Stimulated activated CD4-positive, alpha-beta T cell treated with anti-CD3 and anti-CD28 coated beads, Interleukin-2, amount 100 ng/mL, for 24 hours (primary cell): ENCODE measurements at places on chromosomes 5 and 9.

DNA sequence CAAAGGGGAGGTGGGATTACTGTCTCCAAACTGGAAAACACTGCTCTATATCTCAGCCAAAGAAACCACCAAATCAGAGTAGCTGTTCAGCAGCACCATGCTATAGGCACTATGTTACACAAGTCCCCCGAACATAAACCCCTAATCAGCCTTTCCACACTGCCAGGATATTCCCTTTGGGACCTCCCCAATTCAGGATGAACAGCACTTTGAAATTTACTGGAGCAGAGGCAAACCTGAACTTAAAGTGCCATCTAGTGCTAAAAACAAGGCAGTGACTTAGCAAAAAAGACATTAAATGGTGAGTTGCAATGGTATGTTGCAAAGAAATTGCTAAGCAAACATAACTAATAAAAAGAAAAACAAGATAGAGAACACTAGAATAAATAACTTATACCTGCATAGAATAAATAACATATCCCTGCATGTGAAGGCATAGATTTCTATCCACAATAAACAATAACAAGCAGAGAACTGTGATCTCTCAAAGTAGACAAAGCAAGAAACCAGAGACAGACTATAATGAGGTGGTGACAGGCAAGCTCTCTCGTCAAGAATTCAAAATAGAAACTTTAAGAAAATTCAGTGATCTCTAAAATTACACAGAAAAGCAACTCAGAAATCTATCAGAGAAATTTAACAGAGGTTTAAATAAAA, 584.4 kb upstream of the ACO1 start:
- DNase-seq: no peak

DNA sequence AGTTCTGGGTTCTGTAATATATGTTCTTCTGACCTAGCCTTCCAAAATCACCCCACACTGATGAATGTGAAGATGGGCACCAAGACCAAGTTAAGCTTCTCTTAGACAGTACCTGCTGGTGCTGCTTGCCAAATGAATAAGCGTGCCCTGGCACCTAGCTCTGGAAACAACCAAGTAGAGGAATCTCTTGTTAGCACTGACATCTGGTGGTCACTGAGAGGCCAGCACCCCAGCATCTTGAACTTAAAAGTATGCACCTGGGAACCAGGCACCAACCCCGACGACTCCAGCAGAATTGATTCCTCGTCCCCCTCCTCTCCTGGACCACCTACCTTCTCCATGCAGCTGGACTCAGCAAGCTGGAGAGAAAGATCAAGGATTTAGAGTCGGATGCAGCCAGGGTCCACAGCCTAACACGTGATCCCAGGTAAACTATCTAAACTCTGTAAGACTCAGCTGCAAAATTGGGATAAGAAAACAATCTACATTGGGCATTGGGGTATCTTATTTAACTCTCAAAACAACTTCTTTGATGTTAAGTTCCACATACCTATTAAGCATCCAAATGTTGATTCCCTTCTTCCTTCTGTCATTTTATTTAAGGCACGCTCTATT, 89.8 kb downstream of the SLC1A3 start:
- DNase-seq: peak; percentile 39

- no peak for DNase-seq
These were observed 6.2 kb downstream of the IRF1 start for GRCh38 chr5:132484391-132484725.

- no peak for DNase-seq
These were observed 494.3 kb downstream of the NTRK2 start for GRCh38 chr9:85163825-85164224.

DNA sequence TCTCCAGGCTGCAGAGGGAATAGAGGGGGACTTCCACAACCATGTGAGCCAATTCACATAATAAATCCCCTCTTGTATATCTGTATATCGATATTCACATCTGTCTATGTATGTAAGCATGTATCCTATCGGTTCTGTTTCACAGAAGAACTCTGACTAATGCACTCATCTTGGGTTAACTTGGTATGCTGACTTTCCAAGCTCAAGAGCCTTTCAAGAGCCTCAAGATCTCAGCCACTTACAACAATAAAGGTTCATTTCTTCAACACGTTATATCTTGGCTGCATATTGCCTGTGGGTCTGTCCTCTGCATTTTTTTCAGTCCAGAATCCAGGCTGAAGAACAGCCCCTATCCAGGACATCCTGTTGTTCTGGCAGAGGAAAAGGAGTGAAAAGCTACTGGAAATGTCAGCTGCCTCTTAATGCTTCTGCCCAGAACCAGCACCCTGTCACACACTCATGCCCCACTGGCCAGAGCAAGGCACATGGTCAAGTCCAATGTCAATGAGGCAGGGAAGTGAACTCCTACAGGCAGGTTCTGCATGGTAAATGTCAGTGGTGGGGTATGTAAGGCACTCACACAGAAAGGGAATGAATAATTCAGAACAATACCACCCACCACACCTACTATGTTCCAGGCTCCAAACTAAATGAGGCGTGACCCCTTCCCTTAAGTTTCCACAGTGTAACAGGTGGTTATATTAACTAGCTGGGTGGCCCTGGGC, 91.6 kb upstream of the ICE1 start:
- DNase-seq: no peak

- no peak for DNase-seq
These were observed 1163.9 kb upstream of the SEMA6A start for GRCh38 chr5:117738571-117738970.

GRCh38 chr5:76804266-76804665, 14.6 kb upstream of the F2RL1 start:
- DNase-seq: no peak

DNA sequence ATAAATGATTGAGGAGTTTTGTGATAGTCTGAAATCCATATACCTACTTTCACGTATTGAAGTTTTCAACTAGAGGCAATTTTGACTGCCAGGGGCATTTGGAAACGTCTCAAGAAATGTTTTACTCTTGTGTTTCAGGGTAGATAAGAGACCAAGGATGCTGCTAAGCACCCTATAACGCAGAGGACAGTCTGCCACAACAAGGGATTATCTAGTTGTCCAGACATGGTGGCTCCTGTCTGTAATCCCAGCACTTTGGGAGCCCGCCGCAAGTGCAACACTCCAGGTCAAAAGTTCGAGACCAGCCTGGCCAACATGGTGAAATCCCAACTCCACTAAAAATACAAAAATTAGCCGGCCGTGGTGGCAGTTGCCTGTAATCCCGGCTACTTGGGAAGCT, 133.7 kb upstream of the CCNG1 start:
- DNase-seq: no peak

- no peak for DNase-seq
These were observed 22.1 kb upstream of the TAS2R1 start for GRCh38 chr5:9652295-9652694.

GRCh38 chr5:26582350-26583045, 455.9 kb downstream of the CDH9 start:
- DNase-seq: no peak

GRCh38 chr9:68416936-68417564, 60.6 kb downstream of the PGM5 start:
- DNase-seq: no peak

- DNase-seq: no peak
These were observed 3.3 kb upstream of the SLC2A8 start for GRCh38 chr9:127393645-127394044.

- DNase-seq: no peak
These were observed 721.4 kb upstream of the MEF2C start for GRCh38 chr5:89604342-89604741.

GRCh38 chr5:139806111-139806510, 10.5 kb downstream of the PSD2 start:
- no peak for DNase-seq

DNA sequence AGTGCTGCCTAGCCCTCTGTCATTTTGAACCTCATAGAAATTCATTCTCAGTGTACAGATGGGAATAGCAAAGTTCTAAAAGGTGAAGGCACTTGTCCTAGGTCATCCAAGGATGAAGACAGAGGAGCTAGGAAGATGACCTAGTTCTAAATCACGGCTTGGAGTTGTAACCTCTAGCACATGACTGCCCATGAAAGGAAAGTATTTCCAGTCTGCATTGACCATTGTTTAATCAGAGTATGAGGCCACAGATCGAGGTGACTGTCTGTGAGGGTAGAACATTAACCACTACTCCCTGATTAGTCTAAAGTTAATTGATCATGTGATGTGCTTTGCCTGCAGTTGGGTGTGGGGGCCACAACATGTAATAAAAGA, 674 bp upstream of the TNFSF15 start:
- DNase-seq: no peak

- DNase-seq: no peak
These were observed 244.9 kb upstream of the IRX1 start for GRCh38 chr5:3350781-3351180.

GRCh38 chr9:124022201-124023121, 10.9 kb downstream of the LHX2 start:
- no peak for DNase-seq

- DNase-seq: no peak
These were observed 300.0 kb upstream of the VLDLR start for GRCh38 chr9:2321523-2322148.

DNA sequence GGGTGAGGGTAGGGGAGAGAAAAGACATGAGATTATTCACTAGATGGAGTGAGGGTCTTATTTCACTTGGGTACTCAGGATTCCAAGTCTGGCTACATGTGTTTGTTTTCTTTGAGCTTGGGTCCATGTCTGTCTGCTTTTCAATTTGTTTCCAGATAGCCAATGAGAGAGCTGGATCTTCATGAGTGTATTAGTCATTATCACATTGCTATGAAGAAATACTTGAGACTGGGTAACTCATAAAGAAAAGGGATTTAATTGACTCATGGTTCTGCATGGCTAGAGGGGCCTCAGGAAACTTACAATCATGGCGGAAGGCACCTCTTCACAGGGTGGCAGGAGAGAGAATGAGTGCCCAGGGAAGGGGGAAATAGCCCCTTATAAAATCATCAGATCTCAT, 196.8 kb upstream of the TRIM32 start:
- DNase-seq: no peak

DNA sequence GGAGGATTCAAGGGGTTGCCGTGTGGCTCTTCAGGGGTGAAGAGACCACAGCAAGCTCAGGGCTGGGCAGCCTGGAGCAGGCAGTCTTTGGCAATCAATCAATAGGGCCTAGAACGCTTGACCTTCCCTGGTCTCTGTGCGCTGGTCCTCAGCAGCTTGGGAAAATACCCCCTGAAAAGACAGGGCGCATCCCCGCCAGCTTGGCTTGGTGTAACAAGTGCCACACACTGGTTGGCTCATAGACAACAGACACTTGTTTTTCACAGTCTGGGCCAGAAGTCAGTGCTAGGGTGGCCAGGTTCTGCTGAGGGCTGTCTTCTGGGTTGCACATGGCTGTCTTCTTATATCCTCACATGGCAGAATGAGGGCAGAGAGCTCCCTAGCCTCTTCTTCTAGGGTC, 141.1 kb downstream of the HSD17B3 start:
- no peak for DNase-seq

GRCh38 chr5:11037080-11037479, 276.0 kb upstream of the DAP start:
- DNase-seq: no peak

- no peak for DNase-seq
These were observed 7.3 kb downstream of the RNF14 start for GRCh38 chr5:141976176-141976575.

DNA sequence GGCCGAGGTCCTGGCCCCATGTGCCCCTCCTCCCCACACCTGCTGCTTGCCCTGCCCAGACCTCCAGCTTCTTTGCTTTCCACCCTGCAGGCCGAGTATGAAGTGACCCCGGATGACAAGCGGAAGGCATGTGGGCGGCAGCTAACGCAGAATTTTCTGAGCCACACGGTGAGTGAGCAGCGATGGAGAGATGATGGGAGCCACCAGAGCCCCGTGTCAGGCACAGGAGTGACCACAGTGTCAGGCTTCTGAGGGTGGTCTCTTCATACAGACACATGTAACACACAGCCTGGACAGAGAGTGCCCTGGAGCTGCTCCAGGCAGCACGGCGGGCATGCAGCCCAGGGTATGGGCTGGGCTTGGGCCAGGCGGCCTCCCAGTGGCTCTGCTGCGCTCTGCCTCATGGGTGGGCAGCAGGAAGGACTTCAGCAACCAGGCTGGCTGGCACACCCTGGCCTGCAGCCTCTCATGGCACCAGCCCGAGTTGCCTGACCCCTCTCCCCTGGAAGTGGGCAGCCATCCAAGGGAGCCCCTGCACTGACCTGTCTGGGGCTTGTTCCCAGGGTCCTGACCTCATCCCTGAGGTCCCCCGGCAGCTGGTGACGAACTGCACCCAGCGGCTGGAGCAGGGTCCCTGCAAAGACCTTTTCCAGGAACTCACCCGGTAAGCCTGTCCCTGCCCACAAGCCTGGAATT, 5.8 kb downstream of the GRK6 start:
- DNase-seq: peak; percentile 63

- DNase-seq: no peak
These were observed 121.1 kb upstream of the GNA14 start for GRCh38 chr9:77769246-77769645.

- peak; percentile 52 for DNase-seq
These were observed 13.1 kb downstream of the PSD2 start for GRCh38 chr5:139808481-139809330.

GRCh38 chr9:105050296-105050695, 122.3 kb upstream of the ABCA1 start:
- no peak for DNase-seq

DNA sequence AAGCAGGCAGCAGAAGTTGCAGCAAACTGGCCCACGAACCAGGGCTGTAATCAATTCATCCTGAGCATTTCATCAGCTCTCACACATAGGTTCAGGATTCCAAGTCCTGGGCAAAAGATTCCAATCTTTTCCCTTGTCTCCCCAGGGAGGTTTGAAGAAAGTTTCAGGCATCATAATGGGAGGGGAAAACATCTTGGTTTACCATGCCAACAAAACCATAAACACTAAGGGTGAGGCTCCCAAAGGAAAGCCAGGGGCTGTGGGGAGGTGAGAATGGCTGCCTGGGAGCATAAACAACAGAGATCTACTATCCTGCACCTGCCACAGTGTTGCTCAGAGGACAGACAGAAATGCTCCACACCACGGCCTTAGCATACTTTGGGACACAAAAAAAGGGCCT, 94.6 kb downstream of the SH3TC2 start:
- no peak for DNase-seq

DNA sequence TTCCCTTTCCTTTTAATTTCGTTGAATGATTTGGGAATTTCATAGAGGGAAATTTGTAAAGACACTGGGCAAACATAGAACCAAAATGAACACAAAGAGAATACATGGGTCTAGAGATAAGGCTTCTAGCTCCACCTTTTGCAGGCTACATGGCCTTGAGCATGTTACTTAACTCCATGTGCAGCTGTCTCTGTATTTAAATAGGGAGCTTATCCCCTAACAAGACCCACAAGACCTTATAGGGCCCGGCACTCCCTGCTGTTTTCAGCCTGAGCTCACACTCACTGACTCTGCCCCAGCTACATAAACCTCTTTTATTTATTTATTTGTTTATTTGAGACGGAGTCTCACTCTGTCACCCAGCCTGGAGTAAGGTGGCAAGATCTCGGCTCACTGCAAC, 30.6 kb upstream of the TLE1 start:
- DNase-seq: no peak

- DNase-seq: no peak
These were observed 23.7 kb upstream of the TAS2R1 start for GRCh38 chr5:9653811-9654210.
